ENCODE measurements at places on chromosomes 5 and 9.

GRCh38 chr9:69997524-69997923 lies 46.1 kb upstream of the MAMDC2 start:
- DNase-seq: no peak

DNA sequence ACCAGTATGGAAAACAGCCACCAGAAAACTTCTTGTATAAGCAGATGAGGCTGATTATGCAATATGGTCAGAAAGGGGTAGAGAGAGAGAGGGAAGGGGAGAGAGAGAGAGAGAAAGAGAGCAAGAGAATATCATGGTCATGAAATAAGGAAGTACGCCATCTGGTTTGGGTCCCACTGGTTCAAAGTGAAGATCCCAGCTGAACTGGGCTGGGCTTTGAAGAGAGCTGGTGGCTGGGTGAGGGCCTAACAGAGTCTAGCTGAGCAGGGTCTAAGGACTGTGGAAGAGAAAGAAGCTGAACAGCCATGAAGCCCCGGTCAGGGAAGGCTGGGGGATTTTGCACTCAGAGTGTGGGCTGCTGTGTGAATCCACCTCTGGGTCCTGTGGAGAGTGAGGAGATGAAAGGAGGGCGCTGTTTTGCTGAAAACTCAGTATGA lies 14.6 kb downstream of the TRIM14 start:
- no peak for DNase-seq

GRCh38 chr9:95910023-95910707 lies 34.7 kb downstream of the ERCC6L2 start:
- DNase-seq: no peak

DNA sequence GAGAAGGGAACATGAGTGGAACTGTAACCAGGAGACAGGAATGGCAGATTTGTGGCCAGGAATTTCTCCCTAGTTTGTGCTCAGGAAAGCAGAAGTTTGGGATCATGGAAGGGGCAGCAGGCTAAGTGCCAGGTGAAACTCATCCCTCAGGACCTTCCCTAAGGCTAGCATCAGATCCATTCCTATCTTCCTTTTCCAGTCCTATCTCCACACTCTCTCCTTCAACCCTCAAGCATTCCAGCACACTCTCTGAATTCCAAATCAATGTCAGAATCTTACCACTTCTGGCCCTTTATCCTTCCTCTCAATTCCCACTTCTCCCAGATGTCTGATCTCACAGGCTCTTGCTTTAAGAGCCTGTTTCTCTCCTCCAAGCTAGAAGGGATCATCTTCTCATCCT lies 53.2 kb upstream of the GRIA1 start:
- no peak for DNase-seq

DNA sequence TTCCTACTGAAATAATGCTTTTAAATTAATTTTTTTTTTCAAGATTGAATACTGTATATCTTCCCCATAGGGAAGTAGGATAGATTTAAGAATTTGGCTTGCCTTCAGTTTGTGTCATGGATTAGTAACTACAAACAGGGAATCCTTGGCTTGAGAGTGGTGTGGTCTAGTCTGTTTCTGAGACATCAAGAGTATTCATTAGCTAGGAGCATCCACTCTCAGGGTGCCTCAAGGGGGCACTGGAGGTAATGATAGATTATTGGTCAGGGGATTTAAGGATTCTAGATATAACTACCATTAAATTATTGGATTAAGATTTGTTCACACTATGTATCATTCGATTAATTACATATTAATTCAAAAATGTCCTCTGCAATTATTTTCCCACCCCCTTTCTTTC lies 91.8 kb upstream of the TXNDC8 start:
- no peak for DNase-seq
